M059J (cell line): ENCODE measurements at places on chromosomes 13 and 19. TPM values are rescaled to one million over a fixed set of nuclear protein-coding genes. Genes with fewer than 3 reads are reported as not detected.
A peak's percentile ranks its signal among the peaks of the same experiment; 100 is the strongest.

DNA sequence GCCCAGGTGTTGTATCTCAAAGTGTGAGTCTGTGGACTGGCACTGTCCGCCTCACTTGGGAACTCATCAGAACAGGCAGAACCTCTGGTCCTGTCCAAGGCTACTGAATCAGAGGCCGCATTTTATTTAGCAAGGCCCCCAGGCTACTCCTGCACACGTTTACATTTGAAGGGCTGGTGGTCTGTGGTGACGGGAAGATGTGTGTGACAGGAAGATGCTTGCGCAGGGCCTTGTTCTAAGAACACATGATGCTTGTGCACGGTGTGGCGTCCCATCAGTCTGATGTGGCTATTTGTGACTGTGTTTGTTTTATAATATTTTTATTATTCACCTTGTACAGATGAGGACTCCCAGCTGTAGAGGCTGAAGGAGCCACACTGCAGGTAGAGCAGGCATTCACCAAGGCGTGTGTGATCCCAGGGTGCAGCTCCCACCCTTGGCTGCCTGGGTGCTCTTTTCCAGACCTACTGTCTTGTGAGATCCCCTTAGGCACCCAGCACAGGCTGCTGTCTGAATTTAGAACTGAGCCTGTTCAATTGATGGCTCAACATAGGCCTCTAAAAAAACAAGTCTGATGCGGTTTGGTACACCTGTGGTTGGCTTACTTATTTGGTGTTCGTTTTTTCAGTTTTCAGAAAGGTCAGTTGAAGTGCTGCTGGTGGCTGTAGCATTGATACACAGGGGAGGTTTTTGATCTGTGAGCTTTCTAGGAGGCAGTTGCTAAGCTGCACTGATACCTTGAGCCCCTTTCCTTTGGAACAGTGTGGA is 3.1 kb downstream of the SLC25A15 start:
- DNase-seq: no peak

DNA sequence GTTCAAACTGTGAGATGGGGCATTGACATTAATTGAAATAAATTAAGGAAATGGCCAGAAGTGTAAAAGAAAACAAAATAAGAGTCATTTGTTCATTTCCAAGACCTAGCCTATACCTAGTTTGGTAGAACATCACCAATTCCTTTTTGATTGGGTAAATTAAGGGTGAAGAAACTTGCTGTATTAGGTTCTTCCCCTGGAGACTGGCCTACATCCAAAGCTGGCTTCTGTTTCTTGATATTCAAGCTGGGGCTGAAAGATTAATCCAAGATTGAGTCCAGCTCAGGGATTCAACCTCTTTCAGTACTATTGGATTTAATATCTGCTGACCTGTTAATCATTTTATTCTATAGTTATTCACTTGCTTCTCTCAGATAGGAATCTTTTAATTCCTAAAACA is 183.2 kb downstream of the GPC6 start:
- no peak for DNase-seq

GRCh38 chr13:102399791-102400674 is 1.8 kb downstream of the FGF14 start:
- DNase-seq: no peak

- DNase-seq: no peak
Measured at GRCh38 chr19:6970443-6970842, 50.8 kb downstream of the MBD3L2B start.

- DNase-seq: peak; percentile 69
Measured at GRCh38 chr13:48210178-48210577, 22.8 kb upstream of the ITM2B start.

GRCh38 chr13:98482476-98483444 is 94.1 kb downstream of the STK24 start:
- DNase-seq: peak; percentile 88

GRCh38 chr19:10226376-10227025 is 4.6 kb downstream of the S1PR2 start:
- no peak for DNase-seq

SPACA4 gene
- not detected in 2 replicates for total RNA-seq

GRCh38 chr19:14375055-14375581 is 6.1 kb upstream of the ADGRE5 start:
- DNase-seq: no peak

GRCh38 chr19:5472286-5472685 is 17.1 kb downstream of the ZNRF4 start:
- no peak for DNase-seq

CBLC gene
- not detected in 2 replicates for total RNA-seq

DNA sequence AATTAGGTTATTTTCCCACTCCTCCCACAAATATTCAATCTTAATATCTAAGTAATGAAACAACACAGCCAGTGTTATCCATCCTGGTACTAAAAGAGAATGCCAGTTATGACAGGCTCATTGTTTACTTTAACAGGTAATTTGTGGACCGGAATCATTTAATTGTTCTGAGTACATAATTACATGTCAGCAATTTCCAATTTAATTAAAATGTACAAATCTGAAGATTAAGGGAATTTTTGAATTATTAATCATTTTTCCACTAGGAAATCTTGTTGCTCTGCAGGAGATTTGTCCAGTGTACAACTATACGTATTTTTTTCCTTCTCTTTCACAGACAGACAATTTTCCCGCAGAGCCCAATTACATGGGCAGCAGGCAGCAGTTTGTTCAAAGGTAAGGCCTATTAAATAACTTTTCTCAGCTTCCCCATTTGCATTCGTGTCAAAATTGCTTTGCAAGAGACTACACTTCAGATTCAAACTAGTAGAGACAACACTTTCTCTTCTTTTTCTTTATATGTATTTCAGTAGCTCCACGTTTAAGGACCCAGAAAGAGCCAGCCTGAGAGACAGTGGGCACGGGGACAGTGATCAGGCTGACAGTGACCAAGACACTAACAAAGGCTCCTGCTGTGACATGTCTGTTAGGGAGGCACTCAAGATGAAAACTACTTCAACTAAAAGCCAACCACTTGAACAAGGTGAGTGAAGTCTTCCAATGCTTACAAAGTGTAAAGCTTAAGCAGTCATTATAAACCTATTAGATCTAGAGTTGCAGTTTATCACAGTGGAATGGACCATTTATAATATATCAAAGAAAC is 34.8 kb downstream of the PCDH17 start:
- DNase-seq: no peak

ADM5 gene
- 0.20 and 0.34 TPM in 2 replicates for total RNA-seq

GRCh38 chr19:23787106-23787505 is 28.4 kb upstream of the ZNF681 start:
- DNase-seq: peak; percentile 80

DNA sequence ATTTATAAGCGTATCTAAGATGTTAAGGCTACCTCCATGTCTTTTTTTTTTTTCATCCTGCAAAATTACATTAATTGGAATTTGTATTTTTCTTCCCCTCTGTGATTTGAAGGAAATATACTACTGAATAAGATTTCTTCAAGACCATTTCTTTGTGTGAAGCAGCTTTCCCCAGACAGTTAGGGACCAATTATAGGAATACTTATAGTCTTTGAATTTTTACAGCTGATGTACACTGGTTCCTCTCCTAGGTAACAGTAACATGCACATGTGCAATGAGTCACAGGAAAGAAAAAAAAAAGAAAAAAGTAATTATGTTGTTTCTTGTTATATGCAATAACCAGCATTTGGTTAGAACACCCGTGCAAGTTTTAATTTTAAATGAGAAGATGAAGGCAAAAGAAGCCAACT is 82.0 kb downstream of the PCDH9 start:
- no peak for DNase-seq

DNA sequence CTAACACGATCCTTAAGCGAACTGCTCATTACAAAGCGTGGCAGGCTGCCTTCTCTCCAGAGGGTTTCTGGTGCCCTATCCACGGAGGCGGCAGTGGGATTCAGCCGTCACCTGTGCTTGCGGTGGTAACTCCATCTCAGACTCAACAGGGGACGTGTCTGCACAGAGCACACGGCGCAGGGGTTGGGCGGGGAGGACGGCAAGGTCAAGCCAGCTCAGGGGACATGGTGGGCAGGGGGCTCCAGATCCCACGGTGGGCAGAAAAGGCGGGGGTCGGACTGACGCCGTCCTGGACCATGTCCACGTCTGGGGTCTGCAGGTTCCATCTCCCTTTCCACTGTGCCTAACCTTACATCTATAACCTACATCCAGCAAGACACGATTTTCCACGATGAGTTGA is 70.7 kb downstream of the RASA3 start:
- DNase-seq: no peak

DNA sequence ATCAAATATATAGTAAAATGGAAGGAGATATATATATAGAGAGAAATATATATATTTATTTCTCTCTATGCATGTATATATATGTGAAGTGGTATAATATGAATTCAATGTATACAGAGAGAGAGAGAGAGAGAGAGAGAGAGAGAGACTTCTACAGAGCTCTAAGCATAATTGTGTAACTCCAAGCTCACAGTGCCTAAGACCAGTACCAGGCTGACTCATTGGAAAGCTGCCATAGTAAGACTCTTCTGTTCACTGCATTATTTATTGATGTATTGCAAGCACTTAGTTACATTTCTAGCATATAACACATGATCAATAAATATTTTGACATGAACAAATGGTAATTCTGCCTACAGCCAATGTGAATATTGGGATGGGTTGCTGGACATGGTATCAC is 1734.7 kb downstream of the SLITRK1 start:
- DNase-seq: no peak

GRCh38 chr19:2483084-2483483 is 7.2 kb downstream of the GADD45B start:
- DNase-seq: no peak

TINCR gene
- 0.10 and 0.12 TPM in 2 replicates for total RNA-seq

- no peak for DNase-seq
Measured at GRCh38 chr19:46601318-46602224, at the start of gene CALM3. TSS of gene CALM3 (plus strand) at chr19:46601330. CDS start at chr19:46601435, 105 bp downstream.

ZNF93 gene
- 8.8 and 11.4 TPM in 2 replicates for total RNA-seq

- DNase-seq: peak; percentile 33
Measured at GRCh38 chr19:18856385-18857126, 24.8 kb downstream of the UPF1 start.

- DNase-seq: peak; percentile 50
Measured at GRCh38 chr13:36919833-36920615, at the start of gene SMAD9. TSS of gene SMAD9 (minus strand) at chr13:36920238. CDS start at chr13:36879689, 40,549 bp downstream.

GRCh38 chr19:48966541-48967345 is 1.6 kb downstream of the FTL start:
- DNase-seq: peak; percentile 28

GRCh38 chr13:47539317-47539716 is 461.8 kb downstream of the SUCLA2 start:
- DNase-seq: no peak

GRCh38 chr19:48928164-48929025 is 5.1 kb upstream of the DHDH start:
- DNase-seq: no peak

KLC3 gene
- total RNA-seq: 0.42 and 2.4 TPM in 2 replicates

MUC16 gene
- total RNA-seq: not detected in 2 replicates

- DNase-seq: peak; percentile 0
Measured at GRCh38 chr13:91904597-91904996, 506.2 kb downstream of the GPC5 start.

GRCh38 chr19:19191768-19192077 is 229 bp downstream of the BORCS8 start:
- no peak for DNase-seq

- no peak for DNase-seq
Measured at GRCh38 chr19:8057545-8058270, 5.1 kb downstream of the CCL25 start.

RINL gene
- total RNA-seq: 0.57 and 1.0 TPM in 2 replicates

NANOS3 gene
- total RNA-seq: not detected in 2 replicates

ZNF528 gene
- total RNA-seq: 20.1 and 28.4 TPM in 2 replicates

DNA sequence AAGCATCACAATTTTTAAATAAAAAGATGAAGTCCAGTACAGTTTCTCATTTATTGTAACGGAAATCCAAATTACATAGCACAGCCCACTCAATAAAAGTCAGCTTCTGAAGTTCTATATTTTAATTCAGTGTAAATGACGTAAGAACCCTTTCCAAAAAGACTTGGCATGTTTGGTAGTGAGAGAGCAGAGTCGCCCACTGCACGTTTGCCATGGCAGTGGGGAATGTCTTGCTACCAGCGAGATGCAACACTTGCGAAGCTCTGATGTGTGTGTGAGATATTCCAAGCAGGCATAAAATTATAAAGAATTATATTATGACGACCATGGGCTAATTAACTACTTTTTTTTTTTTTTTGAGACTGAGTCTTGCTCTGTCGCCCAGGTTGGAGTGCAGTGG is 190.1 kb downstream of the SLC7A1 start:
- DNase-seq: no peak

DNA sequence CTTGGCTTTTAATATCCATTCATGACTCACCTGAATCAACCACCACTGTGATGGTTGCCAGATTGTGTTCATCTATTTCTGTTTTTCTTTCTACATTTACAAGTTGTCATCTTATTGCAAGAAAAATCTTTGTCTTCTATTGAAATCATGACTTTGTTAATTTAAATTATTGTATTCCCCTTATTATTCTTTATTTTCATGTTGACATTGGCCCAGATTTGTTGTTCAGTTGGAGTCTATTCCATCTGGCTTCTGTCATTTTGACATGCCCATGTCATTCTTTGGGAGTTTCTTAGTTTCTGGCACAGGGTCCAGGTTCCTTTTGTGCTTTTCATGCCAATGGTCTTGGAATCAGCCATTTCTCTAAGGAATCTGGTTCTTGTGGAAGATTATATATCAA is 19.9 kb upstream of the DACH1 start:
- DNase-seq: no peak

- DNase-seq: peak; percentile 34
Measured at GRCh38 chr19:51407511-51408131, 9.8 kb downstream of the SIGLEC10 start.

S1PR2 gene
- 7.1 and 8.3 TPM in 2 replicates for total RNA-seq
